Tibial artery (tissue), 4 donors: ENCODE measurements at places on chromosomes 13 and 19.

- no peak for DNase-seq
Observed at GRCh38 chr13:37788346-37788745, 81.2 kb downstream of the TRPC4 start.

- no peak for DNase-seq
Observed at GRCh38 chr13:112061367-112062061, 5.4 kb upstream of the SOX1 start.

GRCh38 chr19:6092329-6093286 lies 17.7 kb downstream of the RFX2 start:
- peak; percentile 96 for DNase-seq

- DNase-seq: no peak
Observed at GRCh38 chr19:4556597-4557127, 2.8 kb downstream of the SEMA6B start.

DNA sequence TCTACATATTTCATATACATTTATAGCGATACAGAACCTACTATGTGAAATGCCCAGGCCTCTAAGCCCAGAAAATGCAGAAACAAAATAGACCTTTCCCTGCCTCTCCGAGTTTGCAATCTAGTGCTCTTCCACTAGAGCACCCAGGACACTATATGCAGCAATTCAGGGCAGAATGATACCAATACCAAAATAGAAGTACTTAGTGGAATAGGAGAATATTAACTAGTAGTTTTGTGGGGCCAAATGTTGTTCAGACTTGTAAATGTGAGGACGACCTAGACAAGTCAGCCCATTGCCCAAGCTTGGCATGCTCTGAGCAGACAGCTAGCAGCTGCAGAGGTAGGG lies 35.8 kb upstream of the FLT1 start:
- no peak for DNase-seq

- no peak for DNase-seq
Observed at GRCh38 chr13:99265162-99265800, 7.1 kb upstream of the GPR18 start.

GRCh38 chr13:97101912-97102708 lies 107.8 kb upstream of the OXGR1 start:
- DNase-seq: no peak

DNA sequence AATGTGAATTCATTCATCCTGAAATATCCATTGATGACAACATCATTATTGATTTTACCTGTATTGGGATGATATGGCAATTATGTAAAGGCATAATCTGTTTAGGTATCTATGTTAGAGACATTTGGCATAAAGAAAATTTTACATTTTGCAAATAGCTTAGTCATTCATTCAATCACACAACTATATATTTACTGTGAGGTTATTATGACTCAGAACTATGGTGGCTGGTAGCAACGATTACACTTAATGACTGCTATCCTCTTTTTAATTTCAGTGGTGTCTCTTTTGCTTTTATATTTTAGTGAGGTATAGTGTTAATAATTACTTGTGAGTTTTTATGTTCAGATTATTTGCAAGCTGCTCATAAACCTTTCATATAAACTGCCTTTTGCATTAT lies 955.9 kb downstream of the SLITRK6 start:
- DNase-seq: no peak

DNA sequence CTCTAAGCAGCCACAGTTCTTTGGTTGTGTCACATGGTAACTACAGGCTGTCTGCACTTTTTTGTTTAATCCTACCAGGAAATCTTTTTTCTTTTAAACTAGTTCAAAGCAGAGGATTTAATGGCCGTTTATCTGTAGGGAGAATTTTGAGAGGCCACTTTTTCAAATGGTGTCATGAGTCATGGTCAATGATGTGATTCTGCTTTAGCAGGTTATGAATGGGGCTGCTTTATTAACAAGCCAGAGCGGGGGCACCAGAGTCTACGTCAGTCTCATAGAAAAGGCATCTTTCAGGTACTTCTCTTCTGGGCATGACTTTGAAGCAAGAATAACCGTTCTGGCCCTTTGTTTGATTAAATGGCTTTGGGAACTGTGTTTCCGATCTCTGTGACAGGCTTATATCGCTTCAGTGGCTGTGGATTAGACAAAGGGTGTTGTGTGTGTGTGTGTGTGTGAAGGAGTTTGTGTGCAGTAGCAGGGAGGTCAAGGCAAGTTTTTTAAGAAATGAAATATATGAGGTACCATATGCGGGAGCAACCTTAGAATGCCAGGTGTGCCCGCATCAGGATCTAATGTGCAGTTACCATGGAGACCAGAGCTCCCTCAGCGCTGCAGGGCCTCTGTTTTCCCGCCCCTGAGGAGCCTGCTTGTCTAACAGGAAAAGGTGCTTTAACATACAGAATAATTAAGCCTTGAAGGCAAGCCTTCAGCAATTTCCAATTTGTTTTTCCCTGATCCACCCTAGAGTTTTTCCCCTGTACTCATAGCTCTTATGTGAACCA lies 120.5 kb downstream of the KATNAL1 start:
- DNase-seq: no peak

- DNase-seq: no peak
Observed at GRCh38 chr13:50213526-50213925, 198.3 kb downstream of the KCNRG start.

GRCh38 chr19:18656337-18657086 lies 19.7 kb downstream of the KLHL26 start:
- DNase-seq: no peak

GRCh38 chr13:25180775-25181537 lies 8.9 kb upstream of the AMER2 start:
- no peak for DNase-seq

DNA sequence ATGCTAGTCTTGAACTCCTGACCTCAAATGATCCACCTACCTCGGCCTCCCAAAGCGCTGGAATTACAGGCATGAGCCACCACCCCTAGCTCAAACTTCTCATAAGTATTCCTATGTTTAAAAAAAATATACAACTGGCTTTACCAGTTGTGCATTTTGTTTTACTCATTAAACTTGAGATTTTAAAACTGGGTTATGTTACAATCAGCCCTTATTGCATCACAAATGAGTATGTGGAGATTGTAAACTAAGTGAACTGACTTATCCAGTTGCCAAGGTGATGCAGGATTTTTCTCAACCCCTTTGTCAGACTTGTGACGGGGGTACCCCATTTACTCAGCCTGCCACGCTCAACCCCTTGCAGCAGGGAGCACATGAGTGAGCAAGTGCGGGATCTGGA lies 14.4 kb upstream of the GTF2F2 start:
- no peak for DNase-seq

GRCh38 chr19:342801-343421 lies 1.7 kb downstream of the MIER2 start:
- DNase-seq: peak; percentile 76

- DNase-seq: no peak
Observed at GRCh38 chr13:74574964-74575728, 440.9 kb upstream of the KLF12 start.

- no peak for DNase-seq
Observed at GRCh38 chr19:3243819-3244700, 19.6 kb downstream of the CELF5 start.

- DNase-seq: no peak
Observed at GRCh38 chr13:38763446-38764381, 76.8 kb downstream of the FREM2 start.

- DNase-seq: peak; percentile 72
Observed at GRCh38 chr19:49441210-49441959, at the start of gene SLC17A7. SLC17A7 (minus strand) TSS chr19:49441527; CDS start chr19:49441379, 148 bp downstream.

DNA sequence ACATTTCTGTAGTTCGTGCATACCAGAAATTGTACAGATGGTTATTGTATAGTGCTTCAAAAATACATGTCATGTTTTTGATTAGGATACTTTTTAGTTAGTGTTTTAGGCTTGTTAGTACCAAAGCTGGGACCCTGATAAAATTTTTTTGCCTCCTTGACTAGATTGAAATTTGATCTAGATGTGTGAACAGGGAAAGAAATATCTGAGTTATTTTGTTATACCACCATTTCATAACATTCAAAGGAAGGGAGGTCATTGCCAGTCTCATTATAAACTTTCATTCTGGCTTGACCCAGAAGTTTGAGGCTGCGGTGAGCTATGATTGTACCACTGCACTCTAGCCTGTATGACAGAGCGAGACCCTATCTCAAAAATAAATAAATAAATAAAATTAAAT lies 9.0 kb downstream of the LMO7 start:
- no peak for DNase-seq

DNA sequence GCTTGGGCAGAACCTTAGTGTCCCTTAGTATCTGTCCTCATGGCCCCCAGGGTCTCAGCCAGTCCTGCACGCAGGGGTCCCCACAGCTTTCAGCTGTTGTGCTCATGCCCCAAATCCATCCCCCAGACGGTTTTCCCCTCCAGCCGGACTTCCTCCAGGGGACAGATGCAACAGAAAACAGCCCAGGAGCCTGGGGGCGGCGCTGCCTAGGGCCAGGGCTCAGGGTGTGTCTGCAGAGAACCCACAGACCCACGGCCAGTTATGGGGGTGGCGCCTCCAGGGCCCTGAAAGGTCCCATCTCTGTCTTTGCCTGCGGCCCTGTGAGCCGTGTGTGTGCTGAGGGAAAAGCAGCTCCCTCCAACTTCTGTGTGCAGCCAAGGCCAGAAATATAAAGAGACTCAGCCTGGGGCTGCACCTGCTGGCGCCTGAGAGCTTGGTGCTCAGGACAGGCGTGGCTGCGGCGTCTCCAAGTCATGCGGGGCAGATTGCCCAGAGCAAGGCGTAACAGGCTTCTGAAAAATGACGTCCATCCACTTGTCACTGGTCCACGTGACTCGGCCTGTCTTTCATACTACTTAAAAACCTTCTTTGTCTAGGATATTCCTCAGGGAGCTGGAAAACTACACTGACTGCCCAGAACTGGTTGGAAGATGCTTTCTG lies 22.1 kb upstream of the F7 start:
- no peak for DNase-seq

- DNase-seq: no peak
Observed at GRCh38 chr19:4914736-4915501, 5.6 kb downstream of the UHRF1 start.

DNA sequence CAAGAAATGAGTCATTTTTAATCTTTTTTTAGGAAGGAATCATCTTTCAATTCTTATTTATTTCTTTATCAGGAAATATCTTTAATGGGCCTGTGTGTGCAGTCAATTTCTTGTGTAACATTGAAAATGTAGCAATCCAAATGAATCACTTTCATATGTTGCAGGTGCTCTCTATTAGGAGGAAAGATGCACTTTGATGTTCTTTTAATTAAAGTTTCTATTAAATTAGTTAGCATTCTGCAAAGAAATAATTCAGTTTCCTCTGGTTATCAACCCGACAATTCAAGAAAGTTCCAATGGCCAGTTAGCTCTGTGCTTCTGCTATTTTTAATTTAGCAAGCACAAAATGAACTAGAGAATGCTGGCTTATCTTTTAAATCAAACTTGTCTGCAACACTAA lies 212.0 kb downstream of the PCDH17 start:
- no peak for DNase-seq

DNA sequence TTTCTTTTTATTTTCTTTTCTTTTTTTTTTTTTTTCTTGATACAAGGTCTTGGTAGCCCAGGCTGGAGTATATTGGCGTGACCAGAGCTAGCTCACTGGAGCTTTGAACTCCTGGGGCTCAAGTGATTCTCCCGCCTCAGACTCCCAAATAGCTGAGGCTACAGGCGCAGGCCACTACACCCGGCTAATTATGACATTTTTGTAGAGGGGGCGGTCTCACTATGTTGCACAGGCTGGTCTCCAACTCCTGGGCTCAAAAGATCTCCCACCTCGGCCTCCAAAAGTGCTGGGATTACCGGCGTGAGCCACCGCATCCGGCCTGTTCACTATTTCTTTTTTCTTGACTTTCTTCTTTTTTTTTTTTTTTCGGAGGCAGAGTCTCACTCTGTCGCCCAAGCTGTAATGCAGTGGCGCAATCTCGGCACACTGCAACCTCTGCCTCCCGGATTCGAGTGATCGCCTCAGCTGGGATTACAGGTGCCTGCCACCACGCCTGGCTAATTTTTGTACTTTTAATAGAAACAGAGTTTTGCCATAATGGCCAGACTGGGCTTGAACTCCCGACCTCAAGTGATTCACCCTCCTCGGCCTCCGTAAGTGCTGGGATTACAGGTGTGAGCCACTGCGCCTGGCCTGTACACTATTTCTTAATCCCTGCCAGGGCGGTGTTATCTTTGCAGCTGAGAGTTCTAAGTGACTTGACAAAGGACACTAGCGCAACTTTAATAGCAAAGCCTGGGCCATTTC lies 37.1 kb upstream of the LSM14A start:
- DNase-seq: no peak

- no peak for DNase-seq
Observed at GRCh38 chr19:1449467-1450442, at the start of gene APC2. APC2 (plus strand) TSS chr19:1450121; CDS start chr19:1453002, 2,881 bp downstream.

DNA sequence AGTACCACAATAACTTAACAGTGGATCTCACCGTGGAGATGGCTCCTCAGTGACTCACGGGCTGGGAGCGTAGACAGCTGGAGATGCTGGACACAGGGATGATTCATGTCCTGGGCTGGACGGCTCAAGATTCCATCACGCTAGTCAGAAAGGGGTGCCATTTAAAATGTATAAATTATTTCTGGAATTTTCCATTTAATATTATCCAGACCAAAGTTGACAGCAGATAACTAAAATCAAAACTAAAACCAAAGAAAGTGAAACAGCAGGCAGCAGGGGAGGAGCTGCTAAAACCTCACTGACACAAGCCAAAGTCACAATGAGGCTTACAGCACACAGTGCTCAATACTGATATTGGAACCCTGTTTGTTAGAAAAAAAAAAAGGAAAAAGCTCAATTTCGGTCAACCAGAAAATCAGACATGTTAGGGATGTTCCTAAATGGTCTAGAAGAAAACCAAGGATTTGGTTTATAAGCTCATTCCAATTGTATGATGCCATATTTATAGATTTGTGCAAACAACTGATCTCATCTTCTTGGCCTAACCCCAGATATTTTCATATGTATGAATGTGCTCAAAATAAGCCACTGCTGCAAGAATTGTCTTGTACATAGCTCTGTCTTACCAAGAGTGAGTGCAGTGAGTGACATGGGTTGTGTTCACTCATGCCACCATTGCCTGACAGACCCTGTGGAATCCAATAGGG lies 111.8 kb downstream of the SACS start:
- peak; percentile 74 for DNase-seq

DNA sequence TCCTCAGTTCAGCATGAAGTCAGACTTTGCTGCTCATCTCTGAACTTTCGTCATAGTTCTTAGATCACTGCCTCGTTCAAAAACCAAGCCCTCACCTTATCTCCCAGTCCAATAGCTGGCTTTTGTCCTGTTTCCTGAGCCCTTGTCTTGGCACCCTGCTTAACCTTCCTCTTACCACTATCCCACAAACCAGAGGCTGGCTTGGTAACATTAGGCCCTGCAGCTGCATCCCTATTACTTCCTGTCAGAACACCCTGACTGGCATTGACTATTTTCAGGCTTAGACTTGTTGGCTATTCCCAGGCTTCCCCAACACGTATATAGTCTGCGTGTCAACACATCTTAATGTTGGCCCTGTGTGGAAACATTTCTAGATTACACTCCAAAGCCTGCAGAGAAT lies 172.4 kb downstream of the VWA8 start:
- no peak for DNase-seq

- peak; percentile 67 for DNase-seq
Observed at GRCh38 chr13:79405501-79405830, 589 bp downstream of the RBM26 start.

GRCh38 chr19:49499030-49499670 lies 2.9 kb downstream of the RPS11 start:
- no peak for DNase-seq
